ENCODE measurements at places on chromosomes 4 and X.

GRCh38 chrX:44944894-44945293 lies 71.9 kb downstream of the KDM6A start:
- DNase-seq = no peak

DNA sequence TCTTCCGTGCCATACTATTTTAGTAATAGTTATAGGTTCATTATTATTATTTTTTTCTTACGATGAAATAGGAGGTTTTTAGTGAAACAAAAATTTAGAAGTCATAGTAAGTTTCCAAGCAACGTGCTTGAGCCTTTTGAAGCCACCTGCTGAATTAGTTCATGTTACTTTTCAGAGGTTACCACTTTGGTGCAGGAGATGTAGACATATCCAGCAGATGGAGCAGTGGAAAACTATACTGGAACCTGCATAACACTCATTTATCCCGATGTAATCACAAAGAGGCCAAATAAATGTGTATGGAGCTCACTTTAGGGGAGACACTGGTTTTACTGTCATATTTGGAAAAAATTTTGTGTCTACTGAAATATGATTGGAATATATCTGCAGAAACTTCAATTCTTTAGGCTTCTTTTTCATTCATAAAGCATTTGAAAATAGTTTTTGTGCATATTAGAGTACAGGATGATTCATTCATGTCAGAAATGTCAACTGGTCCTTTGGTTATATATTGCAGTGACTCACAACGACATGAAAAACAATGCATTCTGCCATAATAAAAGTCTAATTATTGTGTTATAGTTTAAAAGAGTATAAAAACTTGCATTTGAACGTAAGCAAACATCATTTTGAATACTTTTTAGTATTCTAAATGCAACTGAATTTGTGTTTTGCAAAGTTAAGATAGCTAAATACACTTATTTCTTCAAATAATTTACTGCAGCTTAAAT lies 2182.9 kb upstream of the TENM3 start:
- DNase-seq = no peak

DNA sequence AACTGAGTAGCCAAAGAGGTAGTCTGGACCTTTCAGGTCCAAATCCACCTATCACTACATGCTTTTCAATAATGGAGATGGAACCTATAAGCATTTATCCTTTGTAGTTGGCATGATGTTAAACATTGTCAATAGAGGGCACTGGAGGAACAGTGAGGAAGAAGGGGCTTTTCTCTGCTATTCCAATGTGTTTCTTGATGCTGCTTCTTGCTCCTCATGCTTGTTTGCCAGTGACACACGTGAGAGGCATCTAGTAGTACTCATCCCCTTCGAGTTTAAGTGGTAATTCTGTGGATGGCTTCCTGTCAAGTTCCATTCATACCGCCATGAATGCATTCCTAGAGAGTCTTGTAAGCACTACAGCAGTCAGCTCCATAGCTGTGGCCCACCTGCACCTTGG lies 84.0 kb downstream of the NAA11 start:
- DNase-seq = no peak

GRCh38 chr4:47686294-47686872 lies 151.5 kb downstream of the CORIN start:
- no peak for DNase-seq

- no peak for DNase-seq
Measured at GRCh38 chrX:111100191-111100590, 4.2 kb downstream of the PAK3 start.

DNA sequence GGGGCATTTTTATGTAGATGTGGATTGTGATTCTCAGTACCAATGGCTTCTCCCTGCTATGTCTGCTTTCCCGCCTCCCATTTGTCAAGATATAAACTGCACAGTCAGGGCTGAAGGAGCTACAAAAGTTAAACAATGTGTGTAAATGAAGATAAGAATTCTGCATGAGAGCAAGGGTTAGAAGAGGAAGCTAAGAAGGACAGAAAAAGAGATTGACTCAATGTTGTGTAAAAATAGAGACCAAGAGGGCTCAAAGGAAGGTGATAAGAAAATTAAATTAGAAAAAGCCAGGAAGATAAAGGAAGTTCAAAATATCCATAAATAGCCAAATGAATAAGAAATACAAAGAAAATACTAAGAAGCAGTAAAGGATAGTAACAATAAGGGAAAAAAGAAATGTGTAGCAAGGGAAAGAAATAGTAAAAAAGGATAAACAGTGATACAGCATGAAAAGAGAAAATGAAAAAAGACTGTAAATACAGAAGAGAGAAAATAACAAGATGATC lies 82.5 kb downstream of the AMELX start:
- no peak for DNase-seq

DNA sequence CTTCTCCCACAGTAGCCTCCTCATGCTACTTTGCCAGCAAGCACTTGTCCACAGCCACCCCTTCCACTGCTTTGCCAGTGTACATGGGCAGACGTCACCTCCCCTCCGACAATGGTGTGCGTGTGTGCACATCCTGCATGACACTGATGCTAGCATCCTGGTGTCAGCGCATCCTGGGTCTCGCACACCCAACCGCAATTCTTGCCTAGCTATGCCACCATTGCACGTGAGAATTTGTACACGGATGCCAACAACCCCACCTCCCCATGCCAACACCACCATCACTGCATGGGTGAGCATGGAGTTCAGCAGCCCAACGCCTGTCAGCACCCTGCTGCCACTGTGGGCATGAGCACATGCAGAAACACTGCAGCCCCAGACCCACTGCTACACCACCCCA lies 550.0 kb downstream of the STPG2 start:
- no peak for DNase-seq

DNA sequence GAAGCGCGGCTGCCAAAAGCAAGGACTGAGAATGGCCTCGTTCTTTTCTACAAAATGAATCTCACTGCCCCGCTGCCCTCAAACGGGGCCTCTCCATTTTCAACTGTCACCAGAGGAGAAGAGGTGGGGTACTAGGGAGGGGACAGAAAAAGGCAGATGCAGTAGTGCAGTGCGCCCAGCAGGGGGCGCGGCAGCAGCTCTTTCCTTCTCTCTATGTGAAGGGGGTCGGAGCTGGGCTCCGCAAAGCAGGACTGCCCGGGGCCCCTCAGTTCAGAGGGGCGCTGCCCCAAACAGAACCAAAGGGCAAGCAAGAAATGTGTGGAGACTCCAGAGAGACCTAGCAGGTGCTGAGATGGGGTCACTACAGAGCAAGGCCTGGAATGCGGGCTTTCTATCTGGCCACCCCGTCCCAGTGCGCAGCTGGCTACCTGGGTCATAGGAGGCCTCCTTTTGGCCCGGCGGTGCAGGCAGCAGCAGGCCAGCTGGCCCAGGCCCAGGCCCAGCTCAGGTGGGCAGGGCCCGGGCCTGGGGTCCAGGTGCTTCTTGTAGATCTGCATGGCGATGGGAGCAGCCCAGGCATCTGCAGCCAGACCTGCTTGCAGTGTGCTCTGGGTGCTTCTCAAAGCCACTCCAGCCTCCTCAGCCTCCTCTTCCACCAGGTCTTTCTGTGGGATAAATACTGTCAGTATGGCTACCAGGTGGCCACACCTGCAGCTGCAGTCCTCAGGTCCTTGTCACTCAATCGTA lies 5.9 kb downstream of the IRAK1 start:
- no peak for DNase-seq

GRCh38 chr4:181018913-181019312 lies 1224.3 kb upstream of the TENM3 start:
- no peak for DNase-seq

GRCh38 chr4:78938474-78938867 lies 767 bp downstream of the PAQR3 start:
- DNase-seq = no peak

GRCh38 chr4:89469930-89470375 lies 162.4 kb upstream of the GPRIN3 start:
- peak; percentile 13 for DNase-seq

DNA sequence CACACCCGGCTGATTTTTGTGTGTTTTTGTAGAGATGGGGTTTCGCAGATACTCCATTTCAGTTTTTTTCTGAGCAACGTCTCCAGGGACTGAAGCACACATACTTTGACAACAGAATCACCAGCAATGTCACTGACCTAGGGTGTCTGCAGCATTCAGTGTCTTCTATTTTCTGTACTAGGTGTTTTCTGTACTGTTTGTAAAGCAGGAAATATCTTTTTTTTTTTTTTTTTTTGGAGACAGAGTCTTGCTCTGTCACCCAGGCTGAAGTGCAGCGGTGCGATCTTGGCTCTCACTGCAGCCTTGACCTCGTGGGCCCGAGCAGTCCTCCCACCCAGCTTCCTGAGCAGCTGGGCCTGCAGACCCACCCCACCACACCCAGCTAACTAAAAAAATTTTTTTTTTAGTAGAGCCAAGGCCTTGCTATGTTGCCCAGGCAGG lies 8.9 kb downstream of the ADD1 start:
- no peak for DNase-seq

- no peak for DNase-seq
Measured at GRCh38 chrX:67718926-67719325, 175.1 kb downstream of the AR start.

DNA sequence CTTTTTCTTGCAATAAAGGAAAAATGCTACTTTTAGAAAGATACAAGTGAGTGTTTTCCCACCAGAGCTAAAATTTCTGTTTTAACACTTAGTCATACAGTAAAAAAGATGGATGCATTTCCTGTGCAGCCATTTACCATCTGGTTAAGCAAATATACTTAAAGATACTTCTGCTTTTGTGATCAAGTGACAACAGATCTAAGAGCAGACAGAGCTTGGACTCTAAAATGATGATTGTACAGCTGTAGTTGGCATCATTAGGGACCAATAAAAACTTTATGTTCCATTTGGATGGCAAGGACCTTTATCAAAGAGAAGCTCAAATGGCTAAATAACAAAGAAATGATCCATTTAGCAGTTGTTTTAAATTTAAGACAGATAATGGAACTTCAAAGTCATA lies 270.8 kb downstream of the FSTL5 start:
- DNase-seq = no peak

GRCh38 chrX:45628041-45628440 lies 427.4 kb upstream of the DIPK2B start:
- DNase-seq = no peak

GRCh38 chr4:113397114-113397701 lies 347.8 kb downstream of the ANK2 start:
- DNase-seq = no peak

GRCh38 chrX:146224442-146224841 lies 406.8 kb downstream of the SLITRK2 start:
- DNase-seq = no peak

- DNase-seq = no peak
Measured at GRCh38 chr4:73984736-73985527, 3.1 kb downstream of the PPBP start.

- DNase-seq = no peak
Measured at GRCh38 chr4:28373191-28373590, 1512.5 kb downstream of the STIM2 start.

GRCh38 chr4:107691378-107691777 lies 28.7 kb downstream of the PAPSS1 start:
- no peak for DNase-seq

DNA sequence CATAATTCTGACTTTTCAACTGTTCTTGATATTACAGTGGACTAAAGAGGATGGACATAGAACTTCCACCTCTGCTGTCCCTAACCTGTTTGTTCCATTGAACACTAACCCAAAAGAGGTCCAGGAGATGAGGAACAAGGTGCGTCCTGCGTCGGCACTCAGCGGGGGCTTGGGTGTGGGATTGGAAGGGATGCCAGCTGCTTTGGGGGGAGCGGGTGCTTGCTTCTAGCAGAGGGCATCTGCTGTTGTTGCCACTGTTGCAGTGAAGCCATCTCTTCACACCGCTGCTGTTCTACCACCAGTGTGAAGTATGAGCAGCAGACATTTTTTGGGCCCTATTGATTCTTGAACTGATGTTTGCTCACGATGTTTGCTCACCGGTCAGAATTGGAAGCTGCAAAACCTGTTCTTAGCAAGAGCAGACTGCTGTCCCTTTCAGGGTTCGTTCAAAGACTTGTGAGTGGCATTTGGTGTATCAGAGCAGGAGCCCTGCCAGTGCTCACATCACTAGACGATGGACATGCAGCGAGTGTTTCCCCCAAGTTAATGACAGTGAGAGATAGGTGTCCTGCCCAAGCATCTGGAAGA lies 55.4 kb downstream of the NOP14 start:
- peak; percentile 46 for DNase-seq

GRCh38 chr4:41258783-41259182 lies 2.1 kb downstream of the UCHL1 start:
- no peak for DNase-seq

DNA sequence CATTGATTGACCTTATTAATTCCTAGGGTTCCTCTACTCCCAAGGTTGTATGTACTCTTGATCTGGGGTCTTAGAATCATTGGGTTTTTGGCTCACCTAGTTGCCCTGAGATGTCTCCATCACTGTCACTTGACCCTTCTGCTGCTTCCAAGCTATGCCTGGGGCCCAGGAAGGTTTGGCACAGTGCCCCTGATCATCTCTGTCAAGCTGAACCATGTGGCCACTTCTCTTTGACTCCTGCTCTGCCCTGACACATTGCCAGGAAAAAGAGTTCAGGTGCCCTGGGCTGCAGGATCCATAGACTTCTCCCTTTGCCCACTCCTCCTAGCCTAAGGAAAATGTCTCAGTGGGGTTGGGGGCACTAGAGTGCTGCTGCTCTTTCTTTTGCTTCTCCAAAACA lies 3.9 kb upstream of the CHST7 start:
- DNase-seq = no peak

DNA sequence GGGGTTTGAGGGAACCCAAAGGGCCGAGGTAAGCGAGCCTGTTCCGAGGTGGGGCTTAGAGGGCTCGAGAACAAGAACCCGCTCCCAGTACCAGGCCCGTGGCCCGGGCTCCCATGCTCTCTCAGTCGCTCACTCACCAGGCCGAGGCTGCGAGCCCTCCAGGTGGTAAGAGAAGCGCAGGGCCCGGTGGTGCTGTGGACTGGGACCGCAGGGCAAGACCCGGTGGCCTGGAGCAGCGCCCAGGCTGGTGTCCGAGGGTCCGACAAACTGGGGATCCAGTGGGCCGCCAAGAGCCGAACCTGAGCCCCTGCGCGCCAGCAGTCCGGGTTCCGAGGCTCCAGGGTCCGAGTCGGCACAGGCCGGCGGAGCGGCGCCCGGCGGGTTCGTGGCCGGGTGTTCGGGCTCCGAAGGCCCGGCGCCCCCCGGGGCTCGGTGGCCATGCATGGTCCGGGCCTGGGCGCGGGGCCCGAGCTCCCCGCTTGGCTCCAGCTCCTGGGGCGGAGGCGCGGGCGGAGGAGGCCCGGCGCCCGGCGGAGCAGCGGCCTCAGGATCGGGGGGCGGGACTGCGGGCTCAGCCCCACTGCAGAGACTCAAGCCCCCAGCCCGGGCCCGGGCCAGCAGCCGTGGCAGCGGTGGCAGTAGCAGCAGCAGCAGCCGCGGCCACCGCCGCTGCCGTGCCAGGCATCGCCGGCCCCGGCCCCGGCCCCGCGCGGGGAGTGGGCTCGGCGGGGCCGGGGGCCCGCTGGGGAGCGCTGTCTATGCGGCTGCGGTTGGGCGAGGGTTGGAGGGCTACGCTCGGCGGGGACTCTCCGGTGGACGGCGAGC lies 833 bp downstream of the FGD1 start:
- no peak for DNase-seq

- DNase-seq = peak; percentile 26
Measured at GRCh38 chr4:127505203-127505602, 127.6 kb upstream of the INTU start.

GRCh38 chrX:141652286-141652685 lies 46.3 kb downstream of the SPANXD start:
- DNase-seq = no peak
